Left colon (tissue), 2 donors: ENCODE measurements at places on chromosomes 4 and X.

DNA sequence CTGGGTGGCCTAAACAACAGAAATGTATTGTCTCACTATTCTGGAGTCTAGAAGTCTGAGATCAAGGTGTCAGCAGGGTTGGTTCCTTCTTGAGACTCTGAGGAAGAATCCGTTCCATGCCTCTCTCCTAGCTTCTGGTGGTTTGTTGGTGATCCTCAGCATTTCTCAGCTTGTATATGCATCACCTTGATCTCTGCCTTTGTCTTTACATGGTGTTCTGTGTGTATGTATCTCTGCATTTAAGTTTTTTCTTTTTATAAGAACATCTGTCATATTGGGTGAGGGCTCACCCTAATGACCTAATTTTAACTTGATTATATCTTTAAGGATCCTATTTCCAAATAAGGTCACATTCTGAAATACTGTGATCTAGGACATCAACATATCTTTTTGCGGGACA is 50.6 kb upstream of the CD40LG start:
- no peak for DNase-seq

- DNase-seq: no peak
Observed at GRCh38 chrX:121863976-121864375, 816.6 kb downstream of the GLUD2 start.

- DNase-seq: no peak
Observed at GRCh38 chr4:40682290-40683101, 52.8 kb upstream of the RBM47 start.

- no peak for DNase-seq
Observed at GRCh38 chrX:42967681-42968300, 189.8 kb upstream of the PPP1R2C start.

DNA sequence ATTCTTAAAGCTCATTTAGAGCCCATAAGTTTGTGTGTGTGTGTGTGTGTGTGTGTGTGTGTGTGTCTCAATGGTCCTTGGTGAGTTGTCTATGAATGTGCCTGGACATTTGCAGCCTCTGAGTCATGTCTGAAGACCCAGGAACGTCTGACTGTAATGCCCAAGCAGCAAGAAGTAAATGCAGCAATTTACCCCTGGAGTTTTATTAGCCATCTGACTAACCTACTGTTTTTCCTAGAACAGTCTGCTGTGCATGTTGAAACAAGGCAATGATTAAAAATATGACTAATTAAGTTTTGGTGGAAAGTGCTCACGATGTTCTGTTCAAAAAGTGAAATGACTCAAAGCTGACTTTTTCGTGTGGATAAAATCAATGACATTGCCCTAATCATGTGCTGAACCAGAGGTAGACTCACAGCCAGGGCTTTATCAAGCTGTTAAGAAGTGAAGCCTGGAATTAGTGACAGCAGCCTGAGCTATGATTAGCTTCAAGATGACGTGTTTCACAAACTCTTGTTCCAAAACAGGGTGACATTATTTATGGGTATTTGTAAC is 201.6 kb downstream of the CPE start:
- DNase-seq: no peak

DNA sequence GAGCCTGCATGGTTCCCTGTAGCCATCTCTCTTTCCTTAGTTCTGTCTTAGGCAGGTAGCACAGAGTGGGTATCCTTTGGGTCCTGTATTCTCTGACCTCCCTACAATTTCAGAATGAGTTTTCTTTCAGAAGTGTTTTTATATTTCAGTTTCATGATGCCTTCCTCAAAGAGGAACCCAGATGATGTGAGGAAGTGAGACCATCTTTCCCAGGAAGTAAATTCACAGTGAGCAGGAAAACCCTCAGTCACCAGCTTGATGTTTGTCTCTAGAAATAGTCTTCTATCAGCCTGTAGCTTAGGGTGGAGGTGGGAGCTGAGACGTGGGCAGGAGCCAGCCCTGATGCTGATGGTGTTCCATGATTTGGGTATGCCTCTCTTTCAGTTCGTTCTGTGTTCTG is 16.9 kb downstream of the PLAC1 start:
- DNase-seq: no peak

DNA sequence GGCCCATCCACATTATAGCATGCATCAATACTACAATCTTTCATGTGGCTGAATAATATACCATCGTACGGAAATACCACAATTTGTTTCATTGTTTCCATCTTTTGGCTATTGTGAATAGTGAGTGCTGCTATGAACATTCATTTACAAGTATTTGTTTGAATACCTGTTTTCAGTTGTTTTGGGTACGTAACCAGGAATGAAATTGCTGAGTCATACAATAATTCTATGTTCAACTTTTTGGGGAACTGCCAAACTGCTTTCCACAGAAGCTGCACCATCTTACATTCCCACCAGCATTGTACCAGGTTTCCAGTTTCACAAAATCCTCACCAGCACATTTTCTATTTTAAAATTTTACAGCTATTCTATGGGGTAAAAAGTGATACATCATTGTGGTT is 28.5 kb upstream of the MANBA start:
- DNase-seq: no peak

DNA sequence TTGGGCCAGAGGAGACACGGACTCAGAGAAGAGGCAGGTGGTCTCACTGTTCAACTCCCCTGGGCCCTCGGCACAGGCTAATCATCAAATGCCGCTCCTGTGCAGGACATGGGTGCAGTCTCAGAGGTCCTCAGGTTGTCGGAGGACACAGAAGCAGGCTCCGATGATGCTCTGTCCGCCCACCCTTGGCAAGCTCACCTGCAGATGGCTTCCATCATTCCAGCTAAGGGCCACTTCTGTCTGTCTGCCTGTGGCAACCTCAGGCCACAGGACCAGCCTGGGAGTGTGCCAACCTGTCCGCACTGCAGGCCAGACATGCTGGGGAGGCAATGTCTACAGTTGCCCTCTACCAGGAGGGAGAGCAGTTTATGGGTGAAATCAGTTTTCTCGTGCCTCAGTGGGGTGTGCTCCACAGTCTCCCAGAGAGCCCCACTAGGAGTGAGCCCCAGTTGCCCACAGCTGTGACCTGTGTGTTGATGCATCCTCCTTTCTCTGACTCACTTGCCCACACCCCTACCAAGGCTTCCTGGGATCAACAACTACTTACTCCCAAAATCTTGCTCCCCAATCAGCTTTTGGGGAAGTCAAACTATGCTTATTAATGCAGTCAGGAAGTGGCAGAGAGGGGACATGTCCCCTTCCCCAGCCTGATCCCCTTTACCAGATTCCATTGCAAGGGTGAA is 55.9 kb downstream of the HTRA3 start:
- DNase-seq: no peak

- DNase-seq: no peak
Observed at GRCh38 chr4:2066571-2067445, 7.7 kb downstream of the NAT8L start.
